ENCODE measurements at places on chromosomes 16 and 17. TPM values are rescaled to one million over a fixed set of nuclear protein-coding genes. Genes with fewer than 3 reads are reported as not detected.

Gene BRICD5
- total RNA-seq, result 1.8 TPM

GRCh38 chr16:17026600-17027242 lies 444.0 kb downstream of the XYLT1 start:
- no peak overlapping the region for H3K4me3 ChIP-seq
- no peak overlapping the region for H3K27ac ChIP-seq
- H3K4me1 ChIP-seq, result no peaks in the 10 kb centered on the region
- no peaks in the 10 kb centered on the region for H3K27me3 ChIP-seq
- no peaks in the 10 kb centered on the region for H3K36me3 ChIP-seq

DNA sequence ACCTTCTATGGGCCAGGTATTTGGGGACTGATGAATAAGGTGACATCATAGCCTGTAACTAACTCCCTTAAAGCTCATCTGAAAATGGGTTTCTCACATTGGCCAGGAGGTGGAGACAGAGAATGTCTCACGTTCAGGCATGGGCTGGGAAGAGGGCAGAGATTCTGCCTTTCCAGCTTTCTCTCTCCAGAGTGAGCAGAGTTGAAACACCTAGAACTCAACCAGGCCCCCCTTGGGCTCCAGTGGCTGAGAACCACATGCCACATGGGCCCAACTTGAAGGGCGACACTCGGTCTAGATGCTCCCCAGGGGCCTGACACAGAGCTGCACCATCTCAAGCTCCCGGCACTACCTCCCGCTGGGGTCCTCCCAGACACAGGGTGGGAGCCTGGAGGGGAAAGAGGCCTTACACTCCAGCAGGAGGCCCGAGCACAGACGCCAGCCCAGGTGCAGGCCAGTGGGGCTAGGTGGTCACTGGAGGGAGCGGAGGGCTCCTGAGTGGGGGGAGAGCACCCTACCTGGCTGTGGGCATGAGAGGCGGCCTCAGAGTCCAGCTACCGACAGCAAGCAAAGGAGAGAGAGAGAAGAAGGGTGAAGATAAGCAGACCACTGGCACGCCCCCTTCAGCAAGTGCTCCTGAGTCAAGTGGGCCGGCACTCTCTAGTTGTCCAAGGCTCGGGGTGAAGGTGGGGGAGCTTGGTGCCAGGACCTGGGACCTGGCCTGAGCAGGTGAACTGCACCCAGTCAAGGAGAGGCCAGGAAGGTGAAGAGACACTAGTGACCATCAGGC lies 55.9 kb downstream of the MYO18A start:
- H3K36me3 ChIP-seq, result peaks cover 14% of the 10 kb centered on the region
- no peak overlapping the region for H3K27ac ChIP-seq
- H3K4me1 ChIP-seq, result peaks cover 17% of the 10 kb centered on the region

DNA sequence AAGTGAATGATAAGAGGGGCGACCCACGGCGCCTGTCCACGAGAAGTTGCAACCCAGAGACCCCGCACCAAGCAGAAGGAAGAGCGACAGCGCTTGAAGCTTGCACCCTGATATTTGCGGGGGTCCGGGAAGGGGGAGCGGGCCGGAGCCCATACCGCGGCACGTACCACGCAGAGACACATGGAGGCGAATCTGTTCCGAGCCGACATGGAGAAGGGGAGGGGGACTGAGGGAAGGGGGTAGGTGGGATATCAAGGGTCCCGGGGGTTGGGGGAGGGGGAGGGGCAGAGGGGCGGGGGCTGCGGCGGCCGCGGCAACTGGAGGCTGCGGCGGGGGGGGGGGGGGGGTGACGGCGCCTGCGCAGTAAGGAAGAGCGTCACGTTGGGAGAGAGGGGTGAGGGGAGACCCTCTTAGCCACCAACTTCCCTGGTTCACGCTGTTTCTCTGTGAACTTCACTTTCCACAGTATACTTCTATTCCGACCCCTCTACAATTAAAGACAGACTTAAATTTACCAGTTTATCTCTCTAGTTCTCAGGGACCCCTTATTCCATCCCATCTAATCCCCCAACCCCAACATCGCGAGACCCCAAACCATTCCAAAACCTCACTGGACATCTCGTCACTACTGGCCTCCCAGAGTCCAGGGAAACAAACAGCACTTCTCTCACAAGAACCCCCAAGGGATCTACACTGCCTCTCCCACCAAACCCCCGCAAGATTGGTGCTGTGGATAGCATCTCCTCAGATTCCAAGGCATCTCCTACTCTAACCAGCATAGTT lies 8.0 kb downstream of the DLG4 start:
- H3K27ac ChIP-seq, result no peak overlapping the region
- H3K4me1 ChIP-seq, result peaks cover 27% of the 10 kb centered on the region
- H3K36me3 ChIP-seq, result no peaks in the 10 kb centered on the region
- no peaks in the 10 kb centered on the region for H3K27me3 ChIP-seq
- DNase-seq, result no peak

DNA sequence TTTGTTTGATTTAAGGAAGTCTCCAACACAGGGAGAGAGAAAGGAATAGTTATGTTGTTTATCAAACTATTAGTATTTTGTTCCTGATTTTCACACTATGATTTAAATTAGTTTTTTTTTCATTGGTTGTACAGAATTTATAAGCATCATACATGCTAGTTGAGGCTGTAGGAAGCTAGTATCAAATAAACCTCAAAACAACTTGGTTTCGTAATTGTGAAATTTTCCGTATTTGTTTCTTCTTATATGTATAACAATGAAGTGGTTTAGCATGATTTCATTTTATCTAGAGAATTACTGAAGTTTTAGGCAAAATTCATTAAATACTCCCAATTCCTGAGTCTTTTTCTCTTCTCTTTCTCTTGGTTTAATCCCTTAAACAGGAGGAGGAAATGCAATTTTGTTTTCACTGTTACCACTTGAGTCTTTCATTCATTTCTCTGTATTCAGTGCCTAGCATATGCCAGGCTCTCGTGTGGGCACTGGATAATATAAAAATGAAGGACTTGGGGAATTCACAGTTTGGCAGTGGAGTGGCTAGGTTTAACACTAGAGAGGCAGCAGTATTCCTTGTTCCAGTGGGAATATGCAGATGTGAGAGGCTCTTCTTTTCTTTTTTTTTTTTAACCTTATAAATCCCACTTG lies 1.8 kb downstream of the CYLD start:
- no peaks in the 10 kb centered on the region for H3K27me3 ChIP-seq
- no peaks in the 10 kb centered on the region for H3K36me3 ChIP-seq
- DNase-seq, result no peak

- no peak overlapping the region for H3K27ac ChIP-seq
- no peak overlapping the region for H3K4me3 ChIP-seq
- peak; percentile 6 for DNase-seq
- peaks cover 13% of the 10 kb centered on the region for H3K4me1 ChIP-seq
- H3K27me3 ChIP-seq, result no peaks in the 10 kb centered on the region
These were observed 17.2 kb upstream of the METRNL start for GRCh38 chr17:83062011-83062817.

DNA sequence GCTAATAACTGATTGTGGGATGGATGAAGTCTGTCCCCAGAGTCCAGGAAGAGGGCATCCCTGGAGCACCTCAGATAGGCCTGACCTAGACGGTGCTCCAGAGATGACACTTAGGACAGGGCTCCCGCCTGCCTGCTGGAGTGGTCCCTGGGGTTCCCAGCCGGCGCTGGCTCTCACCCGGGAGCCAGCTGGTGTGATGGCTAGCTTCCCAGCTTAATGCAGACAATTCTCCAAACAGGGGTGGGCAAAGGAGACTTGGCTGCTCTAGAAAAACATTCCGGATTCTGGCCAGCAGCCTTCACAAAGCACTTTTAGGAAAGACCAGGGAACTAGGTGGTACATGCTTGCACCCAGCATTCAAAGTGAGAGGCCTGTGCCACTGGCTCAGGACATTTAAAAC lies 18.6 kb downstream of the ACE start:
- H3K36me3 ChIP-seq, result no peaks in the 10 kb centered on the region
- no peak for DNase-seq
- H3K4me3 ChIP-seq, result no peak overlapping the region
- no peaks in the 10 kb centered on the region for H3K27me3 ChIP-seq
- no peak overlapping the region for H3K27ac ChIP-seq
- H3K4me1 ChIP-seq, result peaks cover 6% of the 10 kb centered on the region

- H3K27me3 ChIP-seq, result no peaks in the 10 kb centered on the region
- DNase-seq, result no peak
- no peak overlapping the region for H3K27ac ChIP-seq
These were observed 60.5 kb downstream of the ADCY9 start for GRCh38 chr16:4055748-4056147.

DNA sequence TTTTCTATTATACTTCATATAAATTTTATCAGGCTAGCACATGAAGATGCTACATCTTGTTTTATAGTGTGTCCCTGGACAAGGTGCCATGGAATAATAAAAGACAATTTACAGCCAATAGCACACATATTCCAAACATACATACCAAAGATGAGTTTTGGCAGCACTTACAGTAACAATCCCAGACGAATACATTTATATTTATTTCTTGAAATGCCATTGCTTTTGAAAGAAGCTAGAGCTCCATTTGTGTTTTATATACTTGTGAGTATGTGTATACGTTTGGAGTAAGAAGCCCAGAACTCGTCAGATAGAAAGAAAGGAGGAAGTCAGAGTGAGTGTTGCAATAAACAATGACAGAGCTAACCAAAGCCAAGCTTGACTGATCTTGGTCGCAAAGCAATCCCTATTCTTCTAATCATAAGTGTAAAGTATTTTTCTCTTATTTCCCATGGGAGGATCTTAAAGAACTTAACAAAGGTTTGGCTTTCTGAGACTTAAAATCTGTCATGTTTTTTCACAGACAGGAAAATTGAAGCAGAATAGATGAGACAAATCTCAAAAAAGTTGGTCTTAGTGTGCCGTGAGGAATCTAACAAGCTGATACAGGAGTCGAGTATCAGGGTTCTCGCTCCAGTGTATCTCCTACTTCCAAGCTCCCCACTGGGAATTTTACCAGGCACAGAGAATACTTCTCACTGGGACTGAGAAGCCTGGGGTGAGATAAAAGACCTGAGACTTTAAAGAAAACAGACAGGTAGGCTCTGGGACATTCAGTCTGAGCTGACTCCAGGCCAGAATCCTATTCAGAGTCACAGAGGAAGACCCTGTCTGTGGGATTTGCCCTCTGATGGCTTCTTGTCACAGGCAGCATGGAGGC lies 175.4 kb downstream of the AATF start:
- H3K36me3 ChIP-seq, result no peaks in the 10 kb centered on the region
- no peak overlapping the region for H3K4me3 ChIP-seq
- H3K27me3 ChIP-seq, result no peaks in the 10 kb centered on the region
- H3K4me1 ChIP-seq, result no peaks in the 10 kb centered on the region
- DNase-seq, result no peak

All from body of pancreas (tissue), 4 donors.